ENCODE measurements at places on chromosomes 4 and X. TPM values are rescaled to one million over a fixed set of nuclear protein-coding genes. Genes with fewer than 3 reads are reported as not detected.
A peak's percentile ranks its signal among the peaks of the same experiment; 100 is the strongest.

DNA sequence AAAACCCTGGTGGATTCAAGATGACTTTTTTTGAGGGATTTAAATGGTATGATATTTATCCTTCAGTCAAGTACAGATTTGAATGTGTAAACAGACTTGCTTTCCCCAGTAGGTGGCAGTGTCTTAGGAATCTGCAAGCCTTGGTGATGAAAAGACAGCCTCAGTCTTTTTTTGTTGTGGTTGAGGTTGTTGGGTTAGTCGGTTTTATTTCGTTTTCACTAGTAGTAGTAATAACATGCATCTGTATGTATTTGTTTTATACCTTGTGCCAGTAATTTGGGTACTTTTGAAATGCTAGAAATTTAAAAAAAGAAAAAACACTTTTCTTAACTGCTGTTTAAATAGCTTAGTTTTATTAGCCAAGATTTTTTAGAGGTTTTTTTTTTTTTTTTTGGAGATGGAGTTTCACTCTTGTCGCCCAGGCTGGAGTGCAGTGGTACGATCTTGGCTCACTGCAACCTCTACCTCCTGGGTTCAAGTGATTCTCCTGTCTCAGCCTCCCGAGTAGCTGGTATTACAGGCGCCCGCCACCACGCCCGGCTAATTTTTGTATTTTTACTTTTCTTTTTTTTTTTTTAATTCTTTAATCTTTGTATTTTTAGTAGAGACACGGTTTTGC lies 39.2 kb downstream of the COPS4 start:
- DNase-seq: peak; percentile 26

DNA sequence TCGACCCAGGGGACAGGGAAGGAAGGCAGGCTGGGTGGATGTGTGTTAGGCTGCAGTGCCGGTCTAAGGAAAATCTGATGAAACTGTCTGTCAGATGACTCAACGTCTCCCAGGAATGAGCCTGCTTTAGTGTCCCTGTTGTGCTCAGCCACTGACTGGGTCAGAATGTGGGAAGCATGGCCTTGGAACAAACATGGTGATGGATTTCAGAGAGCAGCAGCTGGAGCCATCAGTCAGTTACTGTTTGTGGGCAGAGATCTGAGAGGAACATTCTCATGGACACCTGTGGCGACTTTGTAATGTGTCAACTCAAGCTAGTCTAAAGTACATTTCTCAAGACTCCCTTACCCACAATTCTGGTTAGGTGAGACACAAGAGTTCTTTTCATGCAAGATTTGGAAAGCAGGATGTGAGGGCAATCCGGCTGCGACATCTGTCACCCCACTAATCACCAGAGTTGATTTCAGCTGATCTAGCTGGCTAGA lies 63.2 kb downstream of the ANAPC10 start:
- no peak for DNase-seq

DNA sequence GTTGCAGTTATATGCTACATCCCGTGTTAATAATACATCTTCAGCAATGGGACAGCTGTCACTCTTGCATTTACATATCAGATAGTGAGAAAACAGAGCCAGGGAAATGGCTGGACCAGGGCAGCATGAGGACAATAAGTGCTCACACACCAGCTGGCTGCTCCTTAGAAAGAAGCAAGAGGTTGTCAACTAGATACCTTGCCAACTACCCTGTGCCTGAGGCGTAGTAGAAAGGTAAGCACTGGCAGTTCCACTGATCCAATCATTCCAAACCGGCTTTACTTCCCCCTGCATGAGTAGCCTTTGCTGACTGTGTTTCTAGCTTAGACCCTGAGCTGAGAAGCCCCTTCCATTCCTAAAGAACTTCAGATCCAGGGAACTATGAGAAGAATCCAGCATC lies 52.2 kb upstream of the FGF13 start:
- DNase-seq: no peak

- DNase-seq: no peak
Observed at GRCh38 chr4:168357941-168358340, 39.4 kb upstream of the DDX60 start.

The PSAPL1 gene
- not detected for polyA plus RNA-seq

GRCh38 chr4:182014164-182014563 lies 229.0 kb upstream of the TENM3 start:
- no peak for DNase-seq

DNA sequence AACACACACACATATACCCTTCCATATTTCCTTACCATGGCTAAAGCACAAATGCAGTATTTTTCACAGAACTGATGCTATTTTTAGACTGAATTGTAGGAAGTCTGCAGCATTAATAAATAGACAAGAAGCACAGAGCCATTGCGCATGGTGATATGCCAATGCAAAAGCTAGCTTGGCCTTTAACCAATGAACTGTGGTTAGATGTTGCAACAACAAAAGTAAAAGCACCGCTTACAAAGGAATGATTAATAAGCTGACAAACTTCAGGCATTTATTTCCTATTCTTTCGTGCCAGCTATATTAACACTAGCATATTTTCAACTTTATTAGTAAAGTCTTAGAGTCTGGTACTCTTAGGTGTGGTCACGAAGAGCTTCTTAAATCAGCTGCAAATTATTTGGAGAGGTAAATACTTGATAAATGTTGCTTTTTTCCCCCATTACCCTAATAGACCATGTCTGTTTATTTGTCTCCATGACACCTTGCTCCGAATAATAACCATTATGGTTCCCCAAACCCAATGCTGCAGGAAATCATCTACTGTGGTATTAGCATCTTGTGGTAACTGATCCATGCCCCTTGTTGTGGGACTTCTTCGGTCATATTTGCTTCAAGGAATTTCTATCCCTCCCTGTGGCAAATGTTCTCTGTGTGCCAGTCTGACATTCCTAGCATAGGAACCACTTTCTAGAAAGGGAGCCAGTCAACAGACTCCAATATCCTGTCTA lies 306.1 kb upstream of the TAPT1 start:
- peak; percentile 86 for DNase-seq

DNA sequence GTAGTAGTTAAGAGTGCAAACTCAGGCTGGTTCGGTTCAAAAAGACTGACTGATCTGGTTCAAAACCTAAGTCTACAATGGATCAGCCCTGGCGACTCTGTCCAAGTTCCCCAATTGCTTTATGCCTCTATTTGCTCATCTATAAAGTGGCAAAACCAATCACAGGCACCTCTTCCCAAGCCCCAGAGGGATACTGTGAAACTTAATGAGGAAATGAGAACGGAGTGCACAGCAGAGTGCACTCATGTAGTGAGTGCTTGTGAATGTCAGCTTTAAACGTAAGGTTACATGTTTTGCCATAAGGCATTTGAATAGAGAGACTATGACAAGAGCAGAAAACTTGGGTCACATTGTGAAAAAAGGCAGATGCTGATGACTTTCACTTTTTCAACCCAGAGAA lies 199.7 kb upstream of the KLF3 start:
- no peak for DNase-seq

- no peak for DNase-seq
Observed at GRCh38 chrX:80537096-80537495, 116.8 kb downstream of the TENT5D start.

The SNCA gene
- polyA plus RNA-seq: 0.50 TPM

DNA sequence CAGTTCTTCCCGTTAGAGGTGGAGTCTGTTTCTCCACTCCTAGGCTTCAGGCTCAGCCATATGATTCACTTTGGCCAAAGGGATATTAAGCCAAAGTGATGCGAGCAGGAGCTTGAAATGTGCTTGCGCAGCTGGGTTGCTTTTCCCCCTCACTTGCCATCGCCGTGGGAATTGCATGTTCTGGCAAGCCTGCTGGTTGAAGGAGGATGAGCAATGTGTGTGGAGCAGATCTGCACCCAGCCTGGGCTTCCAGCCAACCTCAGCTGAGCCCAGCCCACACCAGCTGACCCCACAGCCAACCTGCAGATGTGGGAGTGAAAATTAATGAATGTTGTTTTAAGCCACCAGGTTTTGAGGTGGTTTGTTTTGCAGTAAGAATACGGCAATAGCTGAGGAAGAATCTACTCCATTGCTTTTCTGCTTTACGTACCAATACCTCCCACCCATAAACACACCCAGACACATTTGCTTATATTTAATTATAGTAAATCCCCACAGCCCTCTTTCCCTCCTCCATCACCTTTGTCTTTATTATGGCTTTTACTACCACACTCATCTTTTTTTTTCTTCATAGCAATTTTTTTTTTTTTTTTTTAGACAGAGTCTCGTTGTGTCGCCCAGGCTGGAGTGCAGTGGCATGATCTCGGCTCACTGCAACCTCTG lies 132.8 kb upstream of the FUNDC1 start:
- peak; percentile 26 for DNase-seq

DNA sequence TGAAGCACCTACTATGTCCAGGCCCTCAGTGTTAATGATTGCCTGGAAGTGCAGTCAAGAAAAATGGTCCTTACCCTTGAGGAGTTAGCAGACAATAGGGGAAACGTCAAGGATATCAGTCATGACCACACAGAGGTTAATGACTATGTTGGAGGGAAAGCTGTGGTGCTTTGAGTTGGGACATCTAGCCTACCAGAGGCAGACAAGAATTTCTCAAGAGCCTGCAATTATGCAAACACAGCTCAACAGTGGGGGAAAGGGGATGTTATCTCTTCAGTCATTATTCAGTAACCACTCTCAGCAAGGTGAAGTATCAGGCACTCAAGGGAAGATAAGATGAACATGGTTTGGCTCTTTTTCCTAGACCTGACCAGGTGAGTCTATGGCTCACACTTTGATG lies 7.0 kb upstream of the FGFBP1 start:
- no peak for DNase-seq

DNA sequence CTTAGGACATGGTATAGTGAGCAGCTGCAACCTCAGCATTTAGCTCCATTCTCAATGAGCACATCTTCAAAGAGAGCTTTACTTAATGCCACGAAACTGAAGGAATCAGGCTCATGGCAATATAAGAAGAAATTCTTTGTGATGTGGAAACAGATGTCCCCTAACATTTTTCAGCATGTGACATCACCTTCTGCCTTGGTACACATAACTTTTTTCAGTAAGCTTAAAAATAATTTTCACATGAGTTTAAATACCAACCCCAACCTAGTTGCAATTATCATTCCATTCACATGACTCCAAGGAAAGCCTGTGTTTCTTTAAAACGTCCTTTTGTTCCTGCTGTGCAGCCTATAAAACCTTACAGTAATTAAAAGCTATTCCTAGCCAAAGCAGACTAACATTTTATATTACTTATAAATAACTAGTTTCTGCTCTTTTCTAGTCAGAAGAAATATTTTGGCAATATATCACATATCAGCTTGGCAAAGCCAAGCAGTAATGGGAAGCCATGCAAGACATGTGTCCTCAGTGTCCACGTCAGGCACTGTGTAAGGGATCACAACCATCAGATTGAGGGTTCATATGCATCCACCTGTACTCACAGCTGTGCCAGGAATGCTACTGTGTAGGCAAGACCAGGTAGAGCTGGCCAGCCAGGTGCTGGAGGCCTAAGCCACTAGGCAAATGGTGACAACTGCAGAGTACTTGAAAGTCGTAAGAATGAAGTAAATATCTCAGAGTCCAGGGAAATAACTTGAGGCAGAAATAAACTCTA lies 466.6 kb downstream of the INPP4B start:
- DNase-seq: peak; percentile 99

DNA sequence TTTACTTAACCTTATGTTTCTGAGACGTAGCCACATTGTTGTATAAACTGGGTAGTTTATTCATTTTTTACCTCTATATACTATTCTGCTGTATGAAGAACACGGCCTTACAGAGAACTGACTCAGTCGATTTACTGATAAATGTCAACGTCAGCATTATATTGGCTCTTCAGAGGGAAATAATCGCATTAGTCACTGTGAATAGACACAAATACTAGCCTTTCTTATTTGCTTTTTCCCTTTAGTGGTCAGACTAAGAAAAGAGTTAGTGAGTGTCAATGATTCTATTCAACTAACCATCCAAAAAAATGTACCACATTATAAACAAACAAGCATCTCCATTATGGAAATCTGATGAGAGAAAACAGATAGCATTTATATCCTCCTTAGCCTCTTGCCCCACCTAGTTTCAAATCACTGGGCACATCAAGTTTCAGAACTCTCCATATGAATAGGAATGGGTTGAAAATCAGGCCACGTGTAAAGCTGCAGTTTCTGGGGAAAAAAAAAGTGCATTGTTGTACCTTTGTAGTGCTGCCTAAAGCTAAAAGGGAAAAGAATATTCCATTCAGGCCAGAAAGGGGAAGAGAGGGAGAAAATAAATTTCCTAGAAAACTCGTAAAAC lies 146.7 kb upstream of the VCX3A start:
- no peak for DNase-seq

DNA sequence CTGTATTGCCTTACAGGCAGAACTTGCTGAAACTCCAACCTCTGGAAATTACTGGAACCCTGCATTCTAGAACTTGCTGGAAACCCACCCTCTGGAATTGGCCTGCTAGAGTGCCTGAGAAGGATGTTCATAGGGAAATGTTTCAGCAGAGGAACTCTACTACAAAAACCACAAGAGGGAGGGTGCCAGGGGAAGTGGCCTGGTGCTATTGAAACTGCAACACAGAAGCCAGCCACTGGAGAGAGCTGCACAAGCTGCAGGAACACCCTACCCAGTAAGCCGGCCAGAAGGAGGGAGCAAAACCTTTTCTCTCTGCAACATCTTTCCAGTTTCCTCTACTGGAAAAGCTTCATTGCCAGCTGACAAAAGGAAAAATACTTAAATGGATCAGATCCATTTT lies 2.5 kb upstream of the BRWD3 start:
- no peak for DNase-seq

DNA sequence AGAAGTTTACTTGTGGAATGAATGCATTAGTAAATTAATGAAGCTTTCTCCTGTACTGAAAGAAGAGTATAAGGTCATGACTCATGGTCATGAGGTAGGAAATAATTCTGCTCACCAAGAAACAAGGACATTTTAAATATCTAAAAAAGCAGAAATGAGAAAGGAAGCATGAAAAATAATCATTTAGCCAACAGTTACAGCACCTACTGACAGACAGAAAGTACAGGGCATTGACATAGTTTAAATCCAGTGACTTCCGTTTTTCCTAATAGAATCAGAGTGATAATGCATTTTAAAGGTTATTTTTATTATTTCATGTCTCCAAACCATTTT lies 30.5 kb upstream of the ACSL1 start:
- DNase-seq: no peak

GRCh38 chrX:56069299-56069931 lies 162.7 kb upstream of the KLF8 start:
- no peak for DNase-seq

The GPR143 gene
- polyA plus RNA-seq: not detected

The NAA10 gene
- 76.0 TPM for polyA plus RNA-seq

DNA sequence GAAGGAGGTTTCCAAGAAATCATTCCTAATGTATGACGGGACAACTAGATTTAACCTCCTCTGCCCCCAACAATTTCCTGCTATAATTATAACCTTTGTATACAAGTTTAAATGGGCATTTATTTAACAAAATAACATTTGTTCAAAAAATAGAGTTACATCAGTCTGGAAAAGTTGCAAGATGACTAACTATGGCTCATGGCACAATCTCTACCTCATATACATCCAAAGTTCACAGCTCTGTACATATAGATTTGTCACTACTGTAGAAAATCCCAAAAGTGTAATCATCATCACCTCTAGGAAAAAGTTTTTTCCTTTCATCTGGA lies 3.8 kb upstream of the RPS6KA3 start:
- DNase-seq: no peak

DNA sequence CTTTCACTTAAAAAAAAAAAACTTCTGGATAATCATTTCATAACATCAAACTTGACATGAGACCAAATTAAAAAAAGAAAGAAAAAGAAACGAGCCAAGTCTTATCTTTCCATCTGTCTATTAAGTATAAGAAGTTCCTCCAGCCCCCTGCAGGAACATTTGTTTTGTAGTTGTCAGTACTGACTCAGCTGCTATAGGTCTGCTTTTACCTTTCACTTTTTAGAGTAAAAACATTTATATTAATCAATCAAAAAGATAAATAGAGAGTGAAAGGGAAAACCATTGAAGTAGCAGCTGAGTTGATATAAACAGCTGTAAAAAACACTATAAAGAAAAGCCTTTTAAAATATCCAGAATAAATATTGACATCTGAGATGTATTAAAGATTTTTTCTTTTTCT lies 46.1 kb downstream of the CCDC158 start:
- DNase-seq: no peak
